NCI-H187 (cell line): ENCODE measurements at places on chromosomes 11 and 22.

- no peak for DNase-seq
These were observed 46.2 kb downstream of the WT1 start for GRCh38 chr11:32388871-32389770.

- DNase-seq: no peak
These were observed 43.0 kb downstream of the MMP20 start for GRCh38 chr11:102582140-102582539.

DNA sequence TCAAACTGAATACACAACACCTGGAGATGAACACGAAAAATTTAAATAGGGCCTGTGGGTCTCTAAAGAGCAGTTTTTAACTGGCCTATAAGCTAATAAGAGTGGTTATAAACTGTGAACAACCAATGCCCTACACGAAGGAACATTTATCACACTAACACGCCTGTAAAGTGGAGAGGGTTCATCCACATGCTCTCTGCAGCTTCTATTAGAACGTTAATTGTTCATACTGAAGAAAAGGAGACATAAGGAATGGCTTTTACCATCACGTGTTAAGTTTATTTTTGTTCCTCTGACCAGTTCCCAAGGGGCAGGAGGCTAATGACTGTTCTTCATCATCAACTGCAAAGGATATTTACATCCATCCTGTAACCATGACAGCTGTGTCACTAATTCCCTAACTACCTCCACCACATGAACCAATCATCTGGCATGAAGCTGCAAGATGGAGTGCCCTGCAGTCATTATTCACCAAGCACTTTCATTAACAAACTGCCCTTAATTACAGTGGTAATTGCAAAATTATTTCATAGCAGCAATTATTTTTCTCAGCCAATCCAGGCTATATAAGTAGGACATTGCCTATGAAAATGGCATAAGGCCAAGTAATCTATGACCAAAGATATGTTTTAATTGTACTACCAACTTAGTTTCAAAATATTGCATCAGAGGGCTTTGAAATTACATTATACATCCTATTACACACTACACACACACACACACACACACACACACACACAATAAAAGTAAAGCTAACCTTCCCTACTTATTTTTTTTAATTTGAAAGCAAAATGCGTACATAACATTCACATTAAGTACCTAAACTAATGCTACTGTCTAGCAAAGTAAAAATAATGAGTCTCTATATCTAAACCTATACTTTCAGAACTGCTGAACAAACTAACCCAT, 186.7 kb downstream of the CADM1 start:
- no peak for DNase-seq

DNA sequence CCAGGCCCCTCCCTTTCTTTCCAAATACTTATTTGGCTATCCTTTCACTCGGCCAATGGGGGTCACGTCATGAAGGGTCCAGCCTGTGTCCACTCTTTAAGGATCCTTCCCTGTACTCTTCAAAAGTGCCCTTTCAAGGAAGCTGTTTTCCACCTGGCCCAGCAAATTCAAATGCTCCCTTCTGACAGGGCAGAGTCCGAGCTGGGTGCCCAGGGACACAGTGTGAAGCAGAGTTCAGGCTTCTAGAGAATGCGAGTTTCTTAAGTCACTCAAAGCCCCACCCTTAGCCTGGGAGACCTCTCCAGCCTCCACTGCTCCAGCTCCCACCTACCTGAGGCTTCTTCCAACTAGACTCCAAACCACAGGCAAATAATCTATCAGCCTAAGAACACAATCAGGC, 5.5 kb upstream of the APOA1 start:
- no peak for DNase-seq

DNA sequence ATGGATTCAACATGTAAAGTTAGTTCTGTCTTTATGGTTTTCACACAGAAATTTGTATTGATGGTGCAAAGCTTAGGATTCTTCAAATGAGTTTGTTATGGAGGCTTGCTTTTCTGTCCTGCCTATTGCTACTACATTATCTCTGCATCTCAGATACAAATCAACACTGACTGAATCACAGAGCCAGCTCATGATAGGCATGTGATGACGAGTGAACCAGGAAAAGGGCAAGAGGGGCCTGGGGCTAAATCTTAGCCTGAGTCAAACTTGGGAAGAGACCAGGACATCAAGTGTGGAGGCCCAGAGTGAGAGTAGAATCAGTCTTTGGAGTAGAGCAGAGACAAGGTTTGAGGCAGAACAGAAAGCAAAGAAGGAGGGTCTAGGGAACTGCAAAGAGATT, 107.1 kb upstream of the CD44 start:
- no peak for DNase-seq

- no peak for DNase-seq
These were observed 563.0 kb downstream of the MIAT start for GRCh38 chr22:27220339-27220738.

DNA sequence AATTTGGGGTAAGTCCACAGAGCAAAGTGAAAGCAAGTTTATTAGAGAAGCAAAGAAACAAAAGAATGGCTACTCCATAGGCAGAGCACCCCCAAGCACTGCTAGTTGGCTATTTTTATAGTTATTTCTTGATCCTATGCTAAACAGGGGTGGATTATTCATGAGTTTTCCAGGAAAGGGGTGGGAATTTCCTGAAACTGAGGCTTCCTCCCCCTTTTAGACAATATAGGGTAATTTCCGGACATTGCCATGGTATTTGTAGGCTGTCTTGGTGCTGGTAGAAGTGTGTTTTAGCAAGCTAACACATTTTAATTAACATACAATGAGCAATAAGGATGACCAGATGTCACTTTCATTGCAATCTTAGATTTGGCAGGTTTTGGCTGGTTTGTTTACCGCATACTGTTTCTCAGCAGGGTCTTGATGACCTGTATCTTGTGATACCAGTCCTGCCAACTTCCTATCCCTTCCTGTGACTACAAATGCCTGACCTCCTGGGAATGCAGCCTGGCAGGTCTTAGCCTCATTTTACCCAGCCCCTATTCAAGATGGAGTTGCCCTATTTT, 937 bp upstream of the C1QTNF6 start:
- DNase-seq: no peak

DNA sequence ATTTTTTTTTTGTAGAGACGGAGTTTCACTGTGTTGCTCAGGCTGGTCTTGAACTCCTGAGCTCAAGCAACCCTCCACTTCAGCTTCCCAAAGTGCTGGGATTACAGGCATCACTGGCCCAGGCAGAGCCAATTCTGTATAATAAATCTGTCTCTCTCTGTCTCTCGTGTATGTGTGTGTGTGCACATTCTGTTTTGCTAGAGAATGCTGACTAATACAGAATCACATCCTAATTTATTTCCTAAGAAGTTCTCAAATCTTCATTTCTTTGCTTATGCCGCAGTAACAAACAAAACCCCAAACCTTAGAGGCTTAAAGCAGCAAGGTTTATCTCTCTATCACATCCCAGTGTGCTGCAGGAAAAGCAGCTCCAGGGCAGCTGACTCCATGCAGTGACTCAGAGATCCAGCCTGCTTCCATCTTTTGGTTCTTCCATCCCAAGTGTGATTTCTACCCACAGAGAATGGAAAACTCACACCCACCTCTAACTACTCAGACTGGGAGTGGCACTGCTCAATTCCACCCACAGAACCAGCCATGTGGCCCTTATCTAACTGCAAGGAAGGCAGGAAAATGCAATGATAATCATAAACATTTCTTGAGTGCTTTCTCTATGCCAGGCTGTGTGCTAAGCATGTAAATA, 35.1 kb upstream of the LRRC10B start:
- DNase-seq: no peak

DNA sequence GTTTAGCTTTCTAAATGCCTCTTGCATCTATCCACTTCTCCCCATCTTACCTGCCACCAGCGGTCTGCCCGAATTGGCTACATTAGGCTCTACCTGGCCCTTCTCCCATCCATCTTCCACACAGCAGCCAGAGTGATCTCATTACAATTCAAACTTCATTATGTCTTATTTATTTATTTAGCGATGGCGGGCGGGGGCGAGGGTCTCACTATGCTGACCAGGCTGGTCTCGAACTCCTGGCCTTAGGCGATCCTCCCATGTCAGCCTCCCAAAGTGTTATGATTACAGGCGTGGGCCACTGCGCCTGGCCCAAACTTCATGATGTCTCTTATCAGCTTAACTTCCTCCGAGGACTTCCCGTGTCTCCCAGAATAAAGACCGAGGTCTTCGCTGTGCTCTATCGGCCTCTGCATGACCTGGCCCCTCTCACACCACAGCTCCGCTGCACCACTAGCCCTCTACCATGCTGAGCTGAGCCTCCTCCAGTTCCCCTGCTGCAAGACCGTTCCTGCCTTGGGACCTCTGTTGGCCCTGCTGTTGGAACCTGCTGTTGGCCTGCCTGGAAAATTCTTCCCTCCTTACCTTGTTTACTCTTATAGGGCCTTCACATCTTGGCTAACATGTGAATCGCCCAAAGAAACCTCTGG, 870 bp upstream of the CTTN start:
- DNase-seq: no peak

DNA sequence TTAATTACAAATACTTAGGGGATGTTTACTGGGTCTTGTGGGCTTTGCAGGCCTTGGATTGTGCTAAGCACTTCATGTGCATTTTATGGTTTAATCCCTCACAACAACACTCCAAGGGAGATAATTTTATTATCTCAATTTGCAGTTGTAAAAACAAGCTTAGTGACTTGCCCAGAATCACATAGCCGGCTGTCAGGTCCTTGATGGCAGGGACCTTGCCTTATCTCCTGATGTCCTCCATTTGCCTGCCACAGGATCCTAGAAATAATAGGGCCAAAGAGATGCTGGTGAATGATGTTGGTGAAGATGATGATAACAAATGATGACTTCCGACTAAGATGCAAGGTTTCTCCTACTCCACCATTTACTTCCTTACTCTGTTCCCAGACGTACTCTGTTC, 385.4 kb downstream of the TMEM135 start:
- DNase-seq: no peak

DNA sequence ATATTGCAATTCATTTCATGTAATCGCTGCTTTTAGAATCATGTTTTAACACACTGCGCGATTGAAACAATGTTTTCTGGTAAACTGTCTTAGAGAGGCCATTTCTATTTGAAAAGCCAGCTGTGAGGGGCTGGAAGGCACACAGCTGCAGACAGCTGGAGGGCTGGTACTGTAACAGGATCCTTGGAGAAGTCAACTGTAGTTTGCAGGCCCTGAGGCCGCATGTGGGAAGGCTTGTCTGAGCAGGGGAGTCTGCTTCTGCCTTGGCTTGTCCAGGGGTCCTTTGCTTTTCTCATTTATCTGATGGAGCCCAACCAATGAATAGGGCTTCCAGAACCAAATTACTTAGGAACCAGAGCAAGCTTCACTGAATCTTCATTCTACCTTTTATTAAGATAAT, 313.5 kb downstream of the BLID start:
- DNase-seq: no peak

DNA sequence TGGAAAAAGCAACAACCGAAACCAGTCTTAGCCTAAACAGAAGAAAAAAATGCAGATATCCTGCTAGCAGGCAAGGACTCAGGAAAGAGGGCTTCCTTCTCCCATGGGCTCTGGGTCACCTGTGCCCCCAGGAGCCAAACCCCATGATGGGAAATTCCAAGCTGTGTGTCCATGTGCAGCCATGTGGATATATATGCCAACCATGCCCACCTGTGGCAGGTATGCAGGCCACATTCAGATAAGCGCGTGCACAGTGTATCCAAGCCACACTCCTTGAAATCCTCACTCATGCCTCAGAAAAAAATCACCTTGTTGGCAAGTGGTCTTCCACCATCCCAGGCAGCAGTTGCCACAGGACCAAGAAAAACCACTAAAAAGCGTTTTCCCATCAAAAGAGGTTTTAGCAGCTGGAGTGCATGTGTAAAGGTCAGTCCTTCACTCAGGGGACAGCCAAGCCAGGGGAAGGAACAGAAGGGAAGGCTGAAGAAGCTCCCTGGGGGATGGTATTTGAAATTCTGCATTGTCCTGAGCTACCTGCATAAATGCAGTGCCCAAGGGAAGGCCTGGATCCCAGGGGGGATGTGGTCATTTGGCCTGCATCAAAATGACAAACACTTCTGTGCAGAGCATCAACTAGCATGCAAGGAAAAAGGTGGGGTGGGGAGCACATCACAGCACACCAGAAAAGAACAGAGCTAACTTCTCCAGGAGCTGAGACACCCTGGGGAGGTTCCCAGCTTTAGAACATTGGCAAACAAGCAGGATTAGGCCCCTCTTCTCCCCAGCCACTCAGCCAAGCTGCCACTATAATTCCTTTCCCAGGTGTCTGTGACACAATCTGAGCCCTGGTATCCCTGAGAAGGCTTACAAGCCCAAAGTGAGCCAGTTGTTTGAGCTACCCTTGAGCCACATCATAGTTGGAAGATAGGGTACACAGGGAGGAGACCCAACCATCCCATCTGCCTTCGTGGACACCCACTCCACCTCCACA, 76.2 kb downstream of the GALNT18 start:
- no peak for DNase-seq

DNA sequence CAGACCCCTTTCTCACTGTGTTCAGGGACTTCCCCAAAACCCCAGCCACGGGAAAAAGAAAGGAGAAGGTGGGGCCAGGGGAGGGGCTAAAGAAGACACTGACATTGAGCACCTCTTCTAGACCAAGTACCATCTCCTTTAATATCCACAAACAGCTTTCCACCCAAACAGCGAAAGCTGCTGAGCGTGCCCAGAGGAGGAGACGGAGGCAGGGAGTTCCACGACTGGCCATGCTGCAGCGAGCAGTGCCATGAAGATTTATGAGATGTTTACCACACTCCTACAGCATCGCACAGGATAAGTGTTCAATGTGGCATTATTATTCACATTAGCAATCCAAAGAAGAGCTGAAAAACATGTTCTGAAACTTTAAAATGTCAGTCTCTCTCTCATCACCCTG, 127.4 kb downstream of the LARGE1 start:
- no peak for DNase-seq

DNA sequence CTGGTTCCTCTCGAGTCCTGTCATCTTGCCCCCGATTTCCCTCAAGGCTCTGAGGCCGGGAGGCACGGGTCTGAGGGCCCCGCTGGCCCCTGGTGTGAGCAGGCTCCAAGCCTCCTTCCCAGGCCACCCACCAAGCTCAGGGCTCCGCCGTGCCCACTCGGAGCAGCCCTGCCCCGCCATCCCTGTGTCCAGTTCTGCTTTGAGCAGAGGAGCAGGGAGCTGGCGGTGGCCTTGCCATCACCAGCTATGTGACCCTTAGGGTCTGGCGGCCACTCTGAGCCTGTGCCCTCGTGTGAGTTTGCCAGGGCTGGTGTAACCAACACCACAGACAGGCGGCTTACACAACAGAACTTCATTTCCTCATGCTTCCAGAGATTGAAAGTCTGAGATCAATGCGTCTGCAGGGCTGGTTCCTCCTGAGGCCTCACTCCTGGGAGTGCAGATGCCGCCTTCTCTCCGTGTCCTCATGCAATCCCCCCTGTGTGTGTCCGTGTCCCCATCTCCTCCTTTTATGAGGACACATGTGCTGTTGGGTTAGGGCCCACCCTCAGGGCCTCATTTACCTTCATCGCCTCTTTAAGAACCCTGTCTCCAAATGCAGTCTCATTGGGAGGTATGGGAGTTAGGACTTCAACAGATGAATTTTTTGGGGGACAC, 36.5 kb upstream of the CELSR1 start:
- DNase-seq: no peak
